T47D (cell line): ENCODE measurements at places on chromosomes 6 and 20.

GRCh38 chr6:155454008-155454407, 1.6 kb downstream of the NOX3 start:
- DNase-seq = no peak

- no peak for DNase-seq
Measured at GRCh38 chr20:20887593-20888265, 175.3 kb upstream of the RALGAPA2 start.

DNA sequence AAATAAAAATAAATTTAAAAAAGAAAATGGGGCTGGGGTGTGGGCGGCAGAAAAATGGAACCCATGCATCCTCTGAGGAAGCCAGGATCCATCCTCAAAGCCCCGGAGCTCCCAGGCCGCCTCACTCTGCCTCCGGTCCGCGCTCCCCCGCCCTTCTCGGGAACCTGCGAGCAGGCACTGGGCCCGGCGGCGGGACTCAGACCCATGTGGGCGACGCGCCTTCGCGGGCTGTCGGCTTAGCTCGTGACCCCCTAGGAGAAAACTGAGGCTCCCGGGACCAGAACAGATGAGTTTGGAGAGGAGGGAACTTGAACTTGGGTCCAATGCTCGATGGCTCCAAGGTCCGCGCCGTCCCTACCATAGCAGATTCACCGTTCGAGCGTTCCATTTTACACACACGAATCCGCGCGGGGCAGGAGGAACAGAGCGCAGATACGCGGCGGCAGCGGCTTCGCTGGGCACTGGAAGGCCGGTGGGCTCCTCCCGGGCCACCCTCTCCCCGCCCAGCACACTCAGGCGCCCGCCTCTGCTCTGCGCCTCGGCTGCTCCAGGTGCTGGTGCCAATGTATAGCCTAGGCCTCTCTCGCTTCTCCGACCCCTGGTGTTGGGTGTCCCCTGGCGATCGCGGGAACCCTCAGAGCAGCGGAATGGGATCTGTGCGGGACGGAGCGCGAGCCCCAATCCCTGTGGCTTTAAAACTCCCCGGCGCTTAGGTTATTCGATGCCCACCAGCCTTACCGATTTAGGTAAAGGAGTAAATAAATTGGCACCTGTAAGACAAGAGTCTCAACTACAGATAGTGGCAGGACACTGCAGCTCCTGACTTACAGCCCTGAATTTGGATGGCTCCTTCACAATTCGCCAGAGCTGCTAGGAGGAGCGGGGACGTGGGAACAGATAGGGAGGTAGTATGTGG, 39.2 kb downstream of the DPPA5 start:
- no peak for DNase-seq

DNA sequence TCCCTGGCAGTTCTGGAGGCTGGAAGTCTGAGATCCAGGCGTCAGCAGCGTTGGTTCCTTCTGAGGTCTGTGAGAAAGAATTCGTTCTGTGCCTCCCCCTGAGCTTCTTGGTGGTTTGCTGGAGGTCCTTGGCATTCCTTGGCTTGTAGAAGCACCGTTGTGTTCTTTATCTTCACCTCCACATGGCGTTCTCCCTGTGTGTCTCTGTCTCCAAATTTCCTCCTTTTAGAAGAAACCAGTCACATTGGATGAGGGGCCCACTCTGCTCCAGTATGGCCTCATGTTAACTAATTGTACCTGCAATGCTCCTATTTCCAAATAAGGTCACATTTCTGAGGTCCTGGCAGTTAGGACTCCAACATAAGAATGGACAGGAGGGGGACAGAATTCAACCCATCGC, 73.0 kb upstream of the BACH2 start:
- DNase-seq = no peak

DNA sequence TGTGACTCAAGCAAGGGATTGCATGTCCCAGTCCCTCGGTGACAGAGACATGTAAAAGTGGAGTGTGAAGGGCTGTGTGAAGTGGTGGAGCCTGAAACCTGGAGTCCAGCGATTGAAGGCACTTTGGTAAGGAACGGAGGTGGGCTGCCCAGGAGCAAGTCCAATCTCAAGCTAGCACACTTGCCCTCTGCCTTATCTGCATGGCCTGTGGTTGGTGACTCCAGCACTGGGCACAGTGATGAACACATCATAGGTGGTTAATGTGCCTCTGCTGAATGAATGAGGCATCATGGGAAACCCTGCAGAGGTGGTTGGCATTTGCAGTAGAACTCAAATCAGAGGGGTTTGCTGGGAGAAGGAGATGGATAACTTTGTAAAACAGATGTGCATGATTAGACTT, 14.9 kb upstream of the ULBP3 start:
- DNase-seq = no peak

DNA sequence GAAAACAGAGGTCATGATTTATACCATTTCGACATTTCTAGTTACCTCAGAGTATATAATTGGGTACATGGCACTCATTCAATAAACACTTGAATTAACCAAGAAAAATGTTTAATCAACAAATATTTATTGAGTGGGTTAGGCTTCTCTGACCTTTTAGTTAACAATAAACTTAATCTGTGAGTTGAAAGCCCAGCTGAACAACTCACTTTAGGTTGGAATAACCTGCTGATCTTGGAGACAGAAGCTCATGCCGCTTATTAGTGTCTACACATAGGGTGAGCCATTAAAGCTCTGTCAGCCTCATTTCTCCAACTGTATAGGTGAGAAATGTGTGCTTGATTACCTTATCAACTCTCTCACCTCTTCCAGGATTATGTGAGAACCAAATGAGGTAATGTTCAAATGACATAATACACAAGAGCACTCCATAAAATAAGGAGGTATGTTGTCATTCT, 98.2 kb upstream of the DTNBP1 start:
- no peak for DNase-seq

GRCh38 chr6:129486327-129486726, 223.7 kb downstream of the ARHGAP18 start:
- DNase-seq = no peak

- no peak for DNase-seq
Measured at GRCh38 chr20:50967586-50967985, 9.0 kb downstream of the MOCS3 start.

DNA sequence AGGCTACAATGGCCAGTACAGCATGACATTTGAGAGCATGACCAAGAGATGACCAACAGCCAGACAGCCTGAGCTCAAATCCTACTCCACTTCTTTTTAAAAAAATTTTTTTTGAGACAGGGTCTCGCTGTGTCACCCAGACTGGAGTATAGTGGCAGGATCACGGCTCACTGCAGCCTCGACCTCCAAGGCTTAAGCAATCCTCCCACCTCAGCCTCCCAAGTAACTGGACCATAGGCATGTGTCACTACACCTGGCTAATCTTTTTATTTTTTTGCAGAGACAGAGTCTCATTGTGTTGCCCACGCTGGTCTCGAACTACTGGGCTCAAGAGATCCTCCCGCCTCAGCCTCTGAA, 42.9 kb downstream of the NOL4L start:
- no peak for DNase-seq

DNA sequence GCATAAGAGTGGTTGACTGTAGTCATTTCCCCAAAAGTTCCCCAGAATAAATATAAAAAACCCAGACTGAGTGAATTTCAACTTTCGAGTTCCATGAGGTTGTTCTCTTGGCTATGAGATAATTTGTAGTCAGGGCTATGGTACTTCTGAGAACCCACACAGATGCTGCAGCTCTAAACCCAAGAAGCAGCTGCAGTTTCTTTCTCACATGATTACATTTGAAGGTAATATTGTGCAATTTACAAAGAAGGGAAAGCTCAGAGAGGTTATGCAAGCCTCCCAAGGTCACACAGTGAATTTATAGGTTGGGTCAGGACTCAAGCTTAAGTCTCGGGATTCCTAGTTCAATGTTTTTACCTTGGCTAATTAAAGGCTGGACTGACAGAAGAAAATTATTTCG, 29.7 kb upstream of the CD93 start:
- DNase-seq = no peak

- DNase-seq = no peak
Measured at GRCh38 chr6:56022678-56023077, 147.3 kb upstream of the BMP5 start.

GRCh38 chr6:10098756-10099528, 315.9 kb downstream of the TFAP2A start:
- DNase-seq = peak; percentile 69

DNA sequence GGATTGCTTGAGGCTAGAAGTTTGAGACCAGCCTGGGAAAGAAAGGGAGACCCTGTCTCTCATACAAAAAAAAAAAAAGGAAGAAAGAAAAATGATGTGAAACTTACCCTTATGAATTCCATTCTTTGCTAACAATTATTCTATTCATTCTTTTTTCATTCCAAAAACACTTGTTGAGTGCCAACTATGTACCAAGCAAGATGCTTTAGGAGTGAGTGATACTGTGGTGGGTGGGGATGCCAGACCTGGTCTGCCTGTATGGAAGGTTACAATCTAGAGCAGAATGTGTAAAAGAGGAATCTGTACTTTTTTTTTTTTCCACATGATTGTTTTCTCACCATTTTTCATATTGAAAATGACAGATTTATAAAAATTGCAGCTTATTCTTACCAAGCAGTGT, 73.8 kb upstream of the TULP1 start:
- no peak for DNase-seq

GRCh38 chr20:23396950-23397627, 24.2 kb downstream of the NAPB start:
- DNase-seq = no peak

DNA sequence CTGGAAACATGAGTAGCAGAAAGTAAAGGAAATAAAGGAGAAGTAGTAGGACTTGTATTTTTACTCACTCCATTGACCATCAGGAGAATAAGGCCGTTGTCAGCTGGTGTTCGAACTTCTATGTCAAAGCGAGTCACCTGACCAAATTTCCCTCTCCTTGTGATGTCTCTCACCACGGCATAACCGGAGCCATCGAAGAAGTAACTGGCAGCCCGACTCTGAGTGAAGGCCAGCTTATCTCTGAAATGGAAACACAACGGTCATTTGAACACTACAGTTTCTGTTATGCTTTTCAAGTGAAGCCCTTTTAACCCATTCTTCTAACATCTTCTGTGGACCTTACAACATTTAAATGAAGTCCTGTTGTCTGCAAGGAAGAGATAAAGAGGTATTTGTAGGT, 51.7 kb downstream of the FAM229B start:
- DNase-seq = no peak

GRCh38 chr6:3337521-3338350, 79.0 kb downstream of the PSMG4 start:
- DNase-seq = no peak

DNA sequence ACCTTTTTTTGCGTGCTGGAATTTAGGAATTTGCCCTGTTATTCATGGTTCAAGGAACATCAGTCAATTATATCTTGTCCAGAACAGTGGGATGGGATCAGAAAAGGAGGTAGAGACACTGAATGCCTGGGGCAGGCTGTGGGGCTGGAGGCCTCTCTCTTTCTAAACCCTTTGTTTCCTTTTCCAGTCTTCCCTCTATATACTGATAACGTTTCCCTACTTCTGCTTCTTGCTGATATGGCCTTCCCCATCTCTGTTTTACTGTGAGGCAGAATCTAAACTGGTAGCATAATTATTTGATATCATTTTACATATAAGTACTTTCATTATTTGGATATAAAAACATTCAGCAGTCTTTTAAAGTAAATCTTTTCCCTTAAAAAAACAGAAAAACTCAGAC, 67.5 kb downstream of the DNAH8 start:
- no peak for DNase-seq

GRCh38 chr20:32761831-32762753, at the start of gene DNMT3B:
Gene DNMT3B, plus strand, starts transcription at chr20:32762385. Its CDS starts 17,939 bp downstream, at chr20:32780324.
- DNase-seq = peak; percentile 91

- no peak for DNase-seq
Measured at GRCh38 chr20:47054945-47055344, 160.3 kb downstream of the EYA2 start.

GRCh38 chr6:10621847-10622246, 72.6 kb downstream of the C6orf52 start:
- DNase-seq = no peak

DNA sequence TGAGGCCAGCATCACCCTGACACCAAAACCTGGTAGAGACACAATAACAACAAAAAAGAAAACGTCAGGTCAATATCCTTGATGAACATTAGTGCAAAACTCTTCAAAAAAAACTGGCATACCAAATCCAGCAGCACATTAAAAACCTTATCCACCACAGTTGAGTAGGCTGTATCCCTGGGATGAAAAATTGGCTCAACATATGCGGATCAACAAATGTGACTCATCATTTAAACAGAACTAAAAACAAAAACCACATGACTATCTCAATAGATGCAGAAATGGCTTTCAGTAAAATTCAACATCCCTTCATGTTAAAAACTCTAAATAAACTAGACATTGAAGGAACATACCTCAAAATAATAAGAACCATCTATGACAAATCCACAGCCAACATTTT, 59.6 kb upstream of the PHIP start:
- DNase-seq = no peak

DNA sequence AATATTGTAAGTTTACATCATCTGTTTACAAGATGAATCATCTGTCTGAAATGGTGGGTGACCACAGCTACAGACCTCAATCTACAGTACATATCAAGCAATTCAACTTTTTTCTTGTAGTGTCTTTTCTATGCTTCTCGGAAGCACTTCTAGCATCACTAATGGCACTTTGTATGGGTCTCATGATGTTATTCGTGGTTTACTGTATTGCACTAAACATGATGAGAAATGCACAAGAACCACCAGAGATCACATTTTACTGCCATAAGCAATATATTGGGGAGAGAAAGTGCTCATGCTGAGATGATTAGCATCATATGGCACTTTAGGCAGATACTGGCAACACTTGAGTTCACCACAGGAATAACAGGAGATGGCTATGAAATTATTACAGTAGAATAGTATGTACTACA, 15.4 kb upstream of the BTBD3 start:
- no peak for DNase-seq

DNA sequence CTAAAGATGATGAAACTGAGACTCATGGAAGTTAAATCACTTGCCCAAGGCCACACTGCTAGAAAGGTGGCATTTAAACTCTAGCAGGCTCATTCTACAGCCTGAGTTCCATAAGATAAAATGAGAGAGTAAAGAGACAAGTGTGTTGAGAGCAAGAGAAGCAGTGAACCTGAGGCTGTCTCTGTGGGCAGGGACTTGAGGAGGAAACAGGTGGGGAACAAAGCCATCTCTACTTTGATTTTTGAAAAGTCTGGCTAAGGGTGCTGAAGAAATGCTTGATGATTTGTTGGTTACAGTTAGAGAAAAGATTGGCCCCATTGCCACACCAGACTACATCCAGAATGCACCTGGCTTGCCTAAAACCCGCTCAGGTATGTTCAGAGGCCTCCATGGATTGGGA, 29.0 kb downstream of the GSS start:
- no peak for DNase-seq

DNA sequence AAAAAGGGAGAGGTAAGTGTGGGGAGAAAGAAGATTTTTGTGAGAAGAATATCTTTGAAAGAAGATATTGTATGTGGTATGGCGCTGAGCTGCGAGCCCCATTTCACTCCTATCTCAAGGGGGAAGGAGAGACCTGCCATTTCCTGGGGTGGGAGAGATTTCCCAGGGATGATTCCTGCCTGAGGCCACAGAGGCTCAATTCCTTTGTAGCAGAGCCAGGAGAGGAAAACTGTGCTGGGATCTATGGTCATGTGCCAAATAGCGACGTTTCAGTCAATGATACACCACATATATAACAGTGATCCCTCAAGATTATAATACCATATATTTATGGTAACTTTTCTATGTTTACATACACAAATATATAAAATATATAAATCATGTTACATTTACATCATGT, 28.9 kb downstream of the TCF21 start:
- no peak for DNase-seq
